ENCODE measurements at places on chromosomes 16 and 17. TPM values are rescaled to one million over a fixed set of nuclear protein-coding genes. Genes with fewer than 3 reads are reported as not detected.

TMED6 gene
- not detected for total RNA-seq

PRSS27 gene
- total RNA-seq, result 1.1 TPM

PNMT gene
- total RNA-seq, result 0.20 TPM

RAB26 gene
- 2.9 TPM for total RNA-seq
